ENCODE measurements at places on chromosomes 16 and 17.

DNA sequence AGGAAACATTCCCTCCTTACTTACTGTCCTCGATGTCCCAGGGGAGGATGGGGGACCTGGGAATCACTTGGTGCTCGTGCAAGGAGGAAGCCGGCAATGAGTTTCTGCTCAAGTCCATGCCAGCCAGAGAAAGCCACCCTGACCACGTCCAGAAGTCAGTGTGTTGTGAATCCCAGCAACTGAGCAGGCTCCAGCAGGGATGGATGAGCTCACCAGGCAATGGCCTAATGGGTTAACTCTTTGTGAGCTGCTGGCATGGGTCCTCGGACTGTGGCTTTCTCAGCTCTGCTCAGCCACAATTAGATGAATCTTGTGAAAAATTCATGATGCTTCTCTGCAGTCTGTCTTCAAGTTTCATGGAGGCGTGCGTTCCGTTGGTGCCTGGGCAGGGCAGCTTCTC lies at the start of gene PIRT:
Gene PIRT, minus strand, starts transcription at position 167 of the 400 bp plus-strand sequence. CDS start 12,442 bp downstream, outside the sequence.
- no peak for DNase-seq

GRCh38 chr17:27417596-27418365 lies 38.5 kb upstream of the KSR1 start:
- no peak for DNase-seq

- no peak for DNase-seq
These were observed 5.4 kb downstream of the NFATC3 start for GRCh38 chr16:68090533-68090932.

GRCh38 chr17:19760746-19761145 lies 12.6 kb upstream of the ALDH3A1 start:
- DNase-seq, result no peak

DNA sequence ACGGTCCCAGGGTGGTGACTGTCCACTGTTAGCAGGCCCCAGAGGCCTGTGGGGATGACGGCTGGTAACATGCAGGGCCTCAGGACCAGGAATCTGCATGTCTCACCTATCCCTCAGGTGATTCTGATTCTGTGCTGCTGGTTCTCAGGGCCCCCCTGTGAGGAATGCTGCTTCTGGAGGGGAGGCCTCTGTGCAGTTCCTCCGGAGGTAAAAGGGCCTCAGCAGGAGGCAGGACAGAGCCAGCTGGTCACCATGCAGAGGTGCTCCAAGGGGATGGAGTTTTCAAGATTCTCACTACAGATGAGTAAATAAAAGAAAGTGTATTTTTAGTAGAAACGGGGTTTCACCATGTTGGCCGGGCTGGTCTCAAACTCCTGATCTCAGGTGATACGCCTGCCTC lies 33.8 kb downstream of the CLEC16A start:
- no peak for DNase-seq

DNA sequence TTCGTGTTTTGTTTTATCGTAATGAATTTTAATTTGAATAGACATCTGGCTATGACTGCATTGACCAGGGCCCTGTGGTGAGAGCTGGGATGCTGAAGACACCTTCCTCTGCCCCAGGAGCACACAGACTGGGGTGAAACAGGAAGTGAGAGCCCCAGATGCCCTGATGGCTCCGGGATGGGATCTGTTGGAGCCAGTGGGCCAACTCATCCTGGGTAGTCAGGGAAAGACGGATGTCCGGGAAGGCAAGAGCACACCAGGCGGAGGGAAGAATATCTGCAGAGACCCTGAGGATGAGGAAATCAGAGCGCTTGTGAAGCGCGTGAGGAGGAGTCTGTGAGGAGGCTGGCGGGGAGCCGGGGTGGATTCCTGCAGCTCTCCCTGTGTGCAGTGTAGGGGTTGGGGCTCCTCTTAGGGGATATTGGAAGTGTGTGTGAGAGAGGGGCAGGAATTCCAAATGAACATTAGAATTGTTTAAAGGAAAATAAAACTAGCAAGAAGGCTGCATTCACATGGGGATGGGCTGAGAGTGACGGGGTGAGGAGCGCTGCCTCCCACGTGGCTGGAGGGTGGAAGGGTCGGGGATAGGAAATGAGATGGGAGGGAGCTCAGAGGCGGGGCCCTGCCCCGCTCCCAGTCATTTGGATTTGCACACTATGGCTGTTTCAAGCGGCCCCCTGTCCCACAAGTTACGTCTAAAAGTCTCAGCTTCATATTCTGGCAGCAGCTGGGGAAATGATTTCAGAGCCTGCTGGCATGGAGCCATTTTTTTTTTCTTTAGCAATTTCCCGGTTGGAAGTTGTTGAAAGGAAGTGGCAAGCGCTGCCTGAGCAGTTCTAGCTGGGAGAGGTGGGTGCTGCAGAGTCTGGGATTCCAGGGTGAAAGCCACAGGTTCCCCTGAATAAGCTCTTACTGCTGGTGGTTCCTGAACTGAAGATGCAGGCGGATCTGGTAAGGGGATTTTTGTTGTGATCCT lies 71.2 kb upstream of the LGALS9 start:
- DNase-seq, result no peak

- no peak for DNase-seq
These were observed 523 bp downstream of the KCTD2 start for GRCh38 chr17:75047398-75048098.

GRCh38 chr16:9092282-9092977 lies 986 bp downstream of the HAPSTR1 start:
- no peak for DNase-seq

GRCh38 chr16:78257376-78257728 lies 157.9 kb downstream of the WWOX start:
- no peak for DNase-seq

GRCh38 chr17:64291268-64291851 lies 28.3 kb upstream of the TEX2 start:
- no peak for DNase-seq

DNA sequence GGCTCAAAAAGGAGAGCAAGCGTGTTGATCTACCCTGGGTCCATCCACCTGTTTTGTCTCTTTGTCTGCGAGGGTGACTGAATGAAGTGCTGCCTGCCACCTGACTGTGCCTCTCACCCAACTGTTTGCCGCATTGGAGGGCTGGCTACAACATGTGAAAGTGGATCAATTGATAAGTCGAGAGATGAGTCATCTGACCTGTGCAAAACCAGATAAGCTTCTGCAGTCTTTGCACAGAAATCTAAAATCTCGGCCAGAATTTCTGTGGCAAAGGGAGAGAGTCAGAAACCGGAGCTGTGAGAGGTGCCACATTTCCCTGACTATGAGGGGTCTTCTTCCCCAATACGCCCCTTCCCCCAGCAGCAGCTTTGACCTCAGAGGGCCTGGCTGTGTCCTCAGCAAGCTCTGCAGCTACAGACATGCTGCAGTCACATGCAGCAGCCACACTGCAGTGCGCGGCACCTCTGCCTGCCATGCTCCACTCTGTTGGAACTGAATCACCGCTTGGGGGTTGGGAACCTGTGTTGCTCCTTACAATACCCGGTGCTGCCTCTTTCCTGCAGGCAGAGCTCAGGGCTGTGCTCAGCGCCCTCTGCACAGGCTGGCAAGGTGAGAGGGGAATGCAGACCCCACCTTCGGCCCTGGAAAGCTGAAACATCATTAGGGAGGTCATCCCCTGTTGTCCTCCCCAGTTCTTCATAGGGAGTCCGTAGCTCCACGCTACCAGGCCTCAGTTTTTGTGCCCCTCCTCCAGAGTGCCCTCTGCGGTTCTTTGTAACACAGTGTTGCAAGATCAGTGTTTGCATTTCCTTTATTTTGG lies 16.2 kb upstream of the HAS3 start:
- DNase-seq, result no peak

All from epithelial cell of proximal tubule (primary cell).